ENCODE measurements at places on chromosomes 3 and 15. TPM values are rescaled to one million over a fixed set of nuclear protein-coding genes. Genes with fewer than 3 reads are reported as not detected.

Gene UBR1
- 38.1 TPM for total RNA-seq

Gene SERPINI2
- not detected for total RNA-seq

Gene LRRC31
- total RNA-seq, result not detected

Gene C3orf49
- not detected for total RNA-seq

Gene DLEC1
- 0.09 TPM for total RNA-seq

GRCh38 chr3:169528289-169528688, 135.2 kb downstream of the MECOM start:
- peak; percentile 80 for DNase-seq

GRCh38 chr3:59480486-59480995, 430.7 kb upstream of the CFAP20DC start:
- peak; percentile 67 for DNase-seq

DNA sequence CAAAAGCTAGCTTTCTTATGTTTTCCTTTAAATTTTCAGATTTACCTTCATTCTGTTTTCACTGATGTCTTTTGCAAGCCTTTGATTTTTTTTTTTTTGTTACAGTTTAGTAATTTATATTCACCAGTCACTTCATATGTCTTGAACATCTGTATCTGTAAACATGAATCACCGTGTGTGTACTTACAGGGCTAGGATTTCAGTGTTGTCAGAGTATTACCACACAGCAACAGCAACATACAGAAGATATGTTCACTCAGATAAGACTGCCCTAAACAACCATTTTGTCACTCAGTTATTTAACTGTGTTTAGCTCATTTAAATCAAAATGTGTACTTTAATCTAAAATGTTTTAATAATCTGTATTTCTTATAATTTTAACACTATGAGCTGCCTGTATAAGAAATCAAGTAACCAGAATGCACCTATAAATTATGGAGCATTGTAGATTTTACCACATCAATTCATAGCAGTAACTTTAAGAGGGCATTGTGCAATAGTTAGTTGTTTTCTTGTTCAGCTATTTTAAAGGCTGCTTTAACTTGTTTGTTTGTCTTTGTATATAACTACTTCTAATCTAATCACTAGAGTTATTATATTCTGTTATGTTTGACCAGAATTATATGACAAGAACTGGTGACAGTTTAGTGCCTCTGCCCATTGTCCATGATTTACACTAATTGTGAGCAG, 50.4 kb downstream of the GHSR start:
- peak; percentile 39 for DNase-seq

DNA sequence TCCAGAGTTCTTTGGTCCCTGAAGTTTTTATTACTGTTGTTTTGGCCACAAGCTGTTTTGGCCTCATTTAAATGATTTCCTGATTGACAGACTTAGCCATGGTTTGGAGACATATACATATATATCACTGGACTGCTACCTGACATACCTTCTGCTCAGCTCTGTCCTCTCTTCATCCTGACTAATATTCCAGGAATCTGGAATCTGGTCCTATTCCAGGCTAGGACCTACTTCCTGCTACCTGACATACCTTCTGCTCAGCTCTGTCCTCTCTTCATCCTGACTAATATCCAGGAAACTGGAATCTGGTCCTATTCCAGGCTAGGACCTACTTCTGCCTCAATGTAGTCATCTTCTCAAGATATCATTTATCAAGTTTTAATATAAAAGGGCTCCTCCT, 724.4 kb upstream of the ROBO1 start:
- DNase-seq, result no peak

DNA sequence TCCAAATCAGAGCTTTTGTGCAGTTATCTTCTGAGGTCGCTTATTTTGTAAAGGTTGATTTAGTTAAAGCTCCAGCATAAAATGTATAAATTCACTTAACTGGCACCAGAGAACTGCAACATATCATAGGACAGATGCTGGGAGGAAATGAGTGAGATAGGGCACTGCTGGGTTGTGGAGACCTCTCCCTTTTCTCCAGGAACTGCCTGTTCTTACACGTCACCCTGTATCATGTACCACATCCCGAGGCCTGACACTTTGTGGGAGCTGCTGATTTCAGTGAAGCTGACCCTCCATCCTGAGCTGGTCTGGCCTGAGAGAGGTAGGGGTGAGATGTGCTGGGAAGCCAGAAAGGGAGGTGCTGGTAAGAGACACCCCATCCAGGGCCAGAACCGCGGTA, 213.8 kb upstream of the FEZF2 start:
- DNase-seq, result no peak

DNA sequence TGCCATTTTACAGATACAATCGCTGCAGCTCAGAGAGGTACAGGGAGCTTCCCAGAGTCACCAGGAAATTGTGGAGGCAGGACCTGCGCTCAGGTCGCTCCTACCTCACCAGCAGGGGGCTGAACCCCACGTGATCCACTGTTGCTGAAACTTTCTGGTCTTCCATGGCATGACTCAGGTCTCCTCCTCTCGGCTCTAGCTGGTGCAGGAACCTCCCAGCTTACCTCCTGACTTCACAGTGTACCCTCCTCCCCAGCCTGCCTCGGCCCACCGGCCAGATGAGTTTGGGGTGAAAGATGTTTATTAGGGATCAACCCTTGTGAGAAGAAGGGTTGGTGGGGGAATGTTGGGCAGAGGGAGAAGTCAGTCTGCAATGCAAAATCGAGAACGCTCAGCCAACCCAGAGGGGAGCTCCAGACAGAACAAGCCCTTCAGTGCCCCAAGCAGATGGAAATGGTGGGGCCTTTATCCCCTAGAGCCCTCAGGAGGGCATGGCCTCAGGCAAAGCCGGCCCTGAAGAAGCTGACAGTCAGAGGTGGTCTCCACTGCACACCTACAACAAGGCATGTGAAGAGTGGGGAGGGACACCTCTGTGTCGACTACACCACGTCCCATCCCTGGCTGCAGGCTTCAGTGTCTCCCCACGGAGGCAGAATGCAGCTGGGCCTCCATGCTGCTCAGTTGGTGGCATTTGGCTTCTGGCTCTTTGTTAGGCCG, 118.6 kb upstream of the PRR20G start:
- no peak for DNase-seq

- no peak for DNase-seq
Measured at GRCh38 chr15:68061602-68062001, 7.5 kb downstream of the PIAS1 start.

- DNase-seq, result no peak
Measured at GRCh38 chr15:89575656-89576416, 567 bp downstream of the TICRR start.

- no peak for DNase-seq
Measured at GRCh38 chr3:136708333-136708985, 43.7 kb downstream of the STAG1 start.

GRCh38 chr15:89119489-89120478, 31.5 kb downstream of the ABHD2 start:
- peak; percentile 63 for DNase-seq

- no peak for DNase-seq
Measured at GRCh38 chr15:50259276-50259675, 6.2 kb downstream of the HDC start.

GRCh38 chr15:61086012-61086411, 143.1 kb downstream of the RORA start:
- DNase-seq, result no peak

DNA sequence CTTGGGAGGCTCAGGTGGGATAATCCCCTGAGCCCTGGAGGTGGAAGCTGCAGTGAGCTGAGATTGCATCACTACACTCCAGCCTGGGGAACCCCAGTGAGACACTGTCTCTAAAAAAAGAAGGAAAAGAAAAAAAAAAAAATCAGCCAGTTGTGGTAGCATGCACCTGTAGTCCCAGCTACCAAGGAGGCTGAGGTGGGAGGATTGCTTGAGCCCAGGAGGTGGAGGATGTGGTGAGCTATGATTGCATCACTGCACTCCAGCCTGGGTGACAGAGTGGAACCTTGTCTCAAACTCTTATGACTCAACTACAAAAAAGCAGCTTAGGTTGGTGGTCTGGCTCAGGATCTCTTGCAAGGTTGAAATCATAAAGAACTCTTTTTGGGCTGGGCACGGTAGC, 19.3 kb upstream of the GPX1 start:
- peak; percentile 48 for DNase-seq

DNA sequence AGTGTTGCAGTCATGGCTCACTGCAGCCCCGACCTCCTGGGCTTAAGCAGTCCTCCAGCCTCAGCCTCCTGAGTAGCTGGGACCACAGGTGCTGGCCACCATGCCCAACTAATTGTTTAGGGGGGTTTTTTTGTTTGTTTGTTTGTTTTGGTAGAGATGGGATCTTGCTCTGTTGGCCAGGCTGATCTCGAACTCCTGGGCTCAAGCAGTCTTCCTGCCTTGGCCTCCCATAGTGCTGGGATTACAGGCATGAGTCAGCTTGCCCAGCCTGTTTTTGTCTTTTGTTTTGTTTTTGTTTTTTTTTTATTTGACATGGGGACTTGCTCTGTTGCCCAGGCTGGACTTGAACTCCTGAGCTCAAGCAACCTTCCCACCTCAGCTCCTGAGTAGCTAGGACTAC, 17.4 kb downstream of the NDUFB5 start:
- no peak for DNase-seq

DNA sequence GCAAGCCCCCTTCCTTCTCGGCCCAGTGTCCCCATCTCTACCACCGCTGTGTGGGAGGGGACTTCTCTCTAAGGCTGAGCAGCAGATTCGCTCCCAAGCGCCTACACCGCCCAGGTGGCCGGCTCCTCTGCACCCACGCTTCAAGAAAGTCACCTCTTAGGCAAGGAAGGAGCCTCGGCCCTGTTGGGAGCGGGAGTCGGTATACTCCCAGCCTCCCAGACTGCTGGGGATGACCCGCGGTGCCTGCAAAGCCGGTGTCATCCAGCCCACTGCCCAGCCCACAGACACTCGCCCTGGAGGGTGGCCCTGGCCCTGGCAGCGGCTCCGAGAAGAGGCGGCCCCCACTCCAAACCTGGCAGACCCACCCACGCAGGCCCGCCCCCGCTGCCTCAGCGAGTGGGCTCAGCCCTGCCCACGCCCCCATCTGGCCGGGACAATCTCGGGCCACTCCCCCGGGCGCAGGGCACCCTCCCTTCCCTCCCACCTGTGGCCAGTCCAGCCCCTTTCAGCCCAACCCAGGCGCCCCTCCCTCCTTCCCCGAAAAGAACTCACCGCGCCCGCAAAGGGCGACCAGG, 396 bp downstream of the CHRNB4 start:
- DNase-seq, result no peak

DNA sequence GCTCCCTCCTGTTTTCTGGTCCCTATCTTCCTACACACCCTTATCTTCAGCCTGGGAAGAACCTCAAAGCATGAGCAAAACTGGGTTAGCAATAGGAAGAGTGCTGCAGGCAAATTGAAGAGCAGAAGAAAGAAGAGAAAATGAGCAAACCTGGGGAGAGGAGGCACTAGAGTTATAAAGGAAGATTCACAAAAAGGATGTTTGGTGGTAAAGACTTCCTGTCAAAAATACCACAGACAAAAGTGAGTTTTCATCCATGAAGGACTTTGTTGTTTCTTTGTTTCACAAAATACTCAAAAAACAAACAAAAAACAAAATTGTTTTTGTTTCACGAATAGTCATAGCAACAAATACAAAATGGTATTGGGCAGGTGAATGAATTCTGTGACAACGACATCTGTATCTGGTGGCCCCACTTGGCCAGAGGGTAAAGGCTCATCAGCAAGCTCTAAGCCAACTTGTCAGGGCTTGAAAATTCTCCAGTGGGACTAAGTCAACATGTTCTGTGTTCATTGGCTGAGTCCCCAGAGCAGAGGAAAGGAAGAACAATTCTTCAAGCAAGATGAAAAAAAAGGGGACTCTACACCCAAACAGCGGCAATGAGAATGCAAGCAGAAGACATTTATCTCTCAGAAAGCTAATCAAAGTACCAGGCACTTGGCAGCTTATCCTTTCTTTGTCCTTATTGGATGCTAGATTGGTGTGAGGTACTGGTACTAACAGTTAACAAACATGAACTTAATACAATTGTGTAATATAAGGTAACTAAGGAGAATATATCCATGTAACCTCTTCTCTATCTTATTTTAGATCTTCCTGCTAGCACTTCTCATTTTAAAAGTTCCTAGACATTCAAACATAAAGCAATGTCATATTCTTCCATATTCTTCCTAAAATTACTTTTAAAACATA, 9.7 kb downstream of the ATP8B4 start:
- DNase-seq, result peak; percentile 59

DNA sequence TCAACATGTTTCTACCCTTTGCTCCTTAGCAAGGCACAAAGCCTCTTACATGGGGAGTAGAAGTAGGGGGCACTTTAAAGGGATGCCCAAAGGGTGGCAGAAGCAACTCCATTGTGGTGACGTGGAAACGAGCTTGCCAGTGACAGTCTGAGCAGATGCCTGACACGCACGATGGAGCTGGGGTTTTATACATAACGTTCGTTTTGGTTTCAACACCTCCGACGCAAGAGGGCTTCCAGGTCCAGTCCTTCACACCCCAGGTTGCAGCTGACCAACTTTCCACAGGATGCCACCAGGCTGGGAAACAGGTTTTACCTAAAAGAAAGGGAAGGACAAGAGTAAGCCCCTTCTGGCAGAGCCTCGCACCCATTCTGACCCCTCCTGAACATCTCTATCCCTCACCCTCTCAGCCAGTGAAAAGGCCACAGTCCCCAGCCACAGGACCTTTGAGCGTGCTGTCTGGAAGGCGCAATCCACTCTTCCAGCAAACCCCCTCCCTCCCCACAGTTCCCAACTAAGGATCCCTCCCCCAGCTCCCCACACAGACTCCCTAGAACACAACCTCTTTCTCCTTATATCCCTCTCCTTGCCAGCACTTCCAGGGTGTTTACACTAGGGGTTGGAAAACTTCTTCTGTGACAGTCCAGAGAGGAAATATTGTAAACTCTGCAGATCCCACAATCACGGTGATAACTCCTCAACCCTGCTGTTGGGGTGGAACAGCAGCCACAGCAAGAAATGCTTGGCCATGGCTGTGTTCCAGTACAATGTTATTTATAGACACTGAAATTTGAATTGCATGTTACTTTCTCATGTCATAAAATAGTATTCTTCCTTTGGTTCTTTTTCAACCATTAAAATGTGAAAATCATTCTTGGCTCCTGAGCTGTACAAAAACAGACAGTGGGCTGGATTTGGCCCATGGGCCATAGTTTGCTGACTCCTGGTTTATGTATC, 36.2 kb downstream of the FAM174B start:
- DNase-seq, result peak; percentile 62

Measured in fibroblast of the aortic adventitia (primary cell).